ENCODE measurements at places on chromosomes 7 and 10.

DNA sequence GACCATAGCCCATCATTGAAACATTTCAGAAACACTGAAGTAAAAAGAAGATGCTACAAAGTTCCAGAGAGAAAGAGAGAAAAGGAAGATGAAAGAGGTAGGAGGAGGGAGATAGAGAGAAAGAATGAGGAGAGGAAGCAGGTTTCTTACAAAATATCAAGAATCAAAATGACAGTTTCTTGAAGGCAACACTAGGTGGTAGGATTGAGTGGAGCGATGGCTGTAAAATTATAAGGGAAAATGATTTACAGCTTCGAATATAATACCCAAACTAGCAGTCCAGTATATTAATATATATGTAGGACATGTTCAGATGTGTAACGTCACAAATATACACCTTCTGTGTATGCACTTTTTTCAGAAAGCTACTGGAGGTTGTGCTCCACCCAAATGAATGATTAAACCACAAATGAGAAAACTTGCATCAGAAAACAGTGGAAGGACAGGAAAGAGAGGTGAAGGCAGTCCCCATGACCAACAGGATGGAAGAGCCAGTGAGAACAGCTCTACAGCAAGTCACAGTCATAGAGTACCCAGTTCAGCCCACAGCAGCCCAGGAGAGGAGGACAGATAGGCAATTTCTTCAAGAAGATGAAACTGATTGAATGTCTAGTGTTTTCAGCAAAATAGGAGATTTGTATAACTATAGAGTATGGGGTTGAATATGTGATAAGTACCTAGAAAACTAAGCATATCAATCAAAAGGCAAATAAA lies 151.5 kb upstream of the TARP start:
- no peak for DNase-seq

- no peak for DNase-seq
Measured at GRCh38 chr7:52053525-52053924, 736.9 kb upstream of the COBL start.

- no peak for DNase-seq
Measured at GRCh38 chr10:125999694-126000093, 103.3 kb downstream of the FANK1 start.

DNA sequence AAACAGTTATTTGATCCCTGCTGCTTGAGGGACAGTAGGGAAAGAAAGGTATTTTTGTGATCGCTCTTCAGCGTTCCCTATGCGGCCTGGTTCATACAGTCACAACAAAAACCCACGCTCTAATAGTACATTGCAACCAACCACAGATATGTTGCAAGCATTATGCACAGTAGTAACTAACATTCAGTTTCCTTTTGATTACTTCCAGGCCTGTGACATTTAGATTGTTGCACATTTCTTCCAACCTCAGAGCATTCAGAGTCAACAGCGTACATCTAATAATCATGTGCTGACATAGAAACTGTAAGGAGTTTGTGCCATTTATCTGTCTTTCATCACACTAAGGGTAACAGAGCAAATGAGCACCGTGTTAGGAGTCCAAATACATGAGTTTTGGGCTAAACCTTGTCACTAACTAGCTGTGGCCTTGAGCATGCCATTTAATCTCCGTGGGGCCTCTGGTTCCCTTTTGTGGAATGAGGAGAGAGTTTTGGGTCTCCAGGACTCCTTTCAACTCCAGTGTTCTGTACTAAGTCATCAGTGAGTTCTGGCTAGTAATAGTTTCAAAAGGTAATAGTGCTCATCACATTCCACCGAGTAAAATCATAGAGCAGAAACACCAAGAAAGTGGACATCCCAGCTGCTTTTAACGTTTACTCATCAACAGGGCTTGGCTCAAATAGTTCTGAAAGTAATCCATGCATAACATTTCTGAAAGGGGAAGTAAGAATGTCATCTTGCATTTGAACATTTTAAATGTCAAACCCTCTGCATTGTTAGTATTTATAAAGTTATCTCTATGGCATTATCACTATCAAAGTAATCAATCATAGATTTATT lies 99.0 kb upstream of the FZD1 start:
- DNase-seq = no peak

GRCh38 chr7:131174855-131175254 lies 152.8 kb upstream of the MKLN1 start:
- DNase-seq = no peak

DNA sequence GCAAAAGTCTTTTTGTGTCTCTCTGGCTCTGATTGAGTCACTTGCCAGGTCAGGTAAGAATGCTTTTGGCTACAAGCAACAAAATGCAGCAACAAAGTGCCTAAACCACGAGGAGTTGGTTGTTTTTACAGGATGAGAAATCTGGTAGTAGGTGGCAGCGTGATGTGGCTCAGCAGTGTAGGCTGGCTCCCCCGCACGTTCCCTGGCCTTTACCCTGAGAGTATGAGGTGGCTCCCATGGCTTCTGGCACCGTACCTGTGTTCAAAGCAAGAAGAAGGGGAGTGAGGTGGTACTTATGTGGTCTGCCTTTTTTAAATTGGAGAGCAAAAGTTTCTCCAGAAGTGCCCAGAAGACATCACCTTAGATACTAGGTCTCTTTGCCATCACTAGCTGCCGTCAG lies 11.7 kb downstream of the PRKRIP1 start:
- no peak for DNase-seq

DNA sequence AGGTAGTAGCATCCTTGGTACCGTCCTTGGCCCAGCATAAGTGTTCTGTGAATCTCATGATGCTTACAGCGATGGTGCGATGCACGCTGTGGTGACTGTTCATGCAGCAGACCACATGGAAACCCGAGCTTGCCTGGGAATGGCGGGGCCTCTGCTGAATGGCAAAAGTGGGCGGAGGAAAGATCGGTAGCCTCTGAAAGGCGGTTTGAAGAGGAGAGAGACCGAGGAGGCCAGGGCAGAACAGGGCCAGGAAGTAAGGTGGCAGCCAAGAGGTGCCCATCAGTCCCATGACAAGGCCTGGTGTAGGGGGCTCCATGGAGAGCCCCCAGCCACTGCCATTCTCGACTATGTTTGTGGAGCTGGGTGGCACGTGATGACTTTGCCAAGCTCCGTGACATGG lies 33.2 kb upstream of the CNPY1 start:
- no peak for DNase-seq

GRCh38 chr7:17939606-17940301 lies 540 bp downstream of the SNX13 start:
- DNase-seq = peak; percentile 28

DNA sequence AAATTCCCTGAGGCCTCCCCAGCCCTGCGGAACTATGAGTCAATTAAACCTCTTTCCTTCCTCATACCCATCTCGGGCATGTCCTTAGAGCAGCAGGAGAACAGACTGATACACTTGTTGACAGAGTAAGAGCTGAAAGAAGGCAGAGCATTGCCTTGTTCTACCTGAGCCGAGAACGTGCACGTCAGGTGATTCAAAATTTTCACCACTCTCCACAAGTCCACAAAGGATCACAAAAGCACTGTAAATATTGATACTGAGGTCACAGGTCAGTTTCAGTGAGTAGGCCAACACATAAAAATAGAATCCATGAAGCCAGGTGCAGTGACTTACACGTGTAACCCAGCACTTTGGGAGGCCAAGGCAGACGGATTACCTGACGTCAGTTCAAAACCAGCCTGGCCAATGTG lies 27.8 kb downstream of the DCLRE1C start:
- no peak for DNase-seq

DNA sequence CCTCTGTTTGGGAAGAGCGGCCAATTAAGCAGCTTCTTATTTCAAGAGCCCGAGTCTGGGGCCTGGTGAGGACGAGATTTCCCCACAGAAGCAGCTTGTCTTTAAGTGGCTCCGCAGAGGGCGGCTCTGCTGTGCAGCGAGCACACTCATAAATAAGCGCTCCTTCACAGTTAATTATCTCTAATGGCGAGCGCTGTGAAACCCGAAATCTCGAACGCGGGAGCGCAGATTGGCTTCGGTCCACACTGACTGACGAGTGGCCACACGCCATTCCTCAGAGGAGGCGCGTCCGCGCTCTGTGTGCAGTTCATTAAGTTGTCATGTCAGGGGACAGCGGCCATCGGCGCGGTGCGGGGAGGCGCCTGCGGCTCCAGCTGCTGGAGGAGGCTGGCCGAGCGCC lies 560.9 kb downstream of the DNAJB6 start:
- DNase-seq = no peak

- DNase-seq = no peak
Measured at GRCh38 chr10:50326757-50327701, 75.7 kb upstream of the ASAH2 start.

GRCh38 chr10:806451-807162 lies 117.1 kb upstream of the DIP2C start:
- DNase-seq = no peak

DNA sequence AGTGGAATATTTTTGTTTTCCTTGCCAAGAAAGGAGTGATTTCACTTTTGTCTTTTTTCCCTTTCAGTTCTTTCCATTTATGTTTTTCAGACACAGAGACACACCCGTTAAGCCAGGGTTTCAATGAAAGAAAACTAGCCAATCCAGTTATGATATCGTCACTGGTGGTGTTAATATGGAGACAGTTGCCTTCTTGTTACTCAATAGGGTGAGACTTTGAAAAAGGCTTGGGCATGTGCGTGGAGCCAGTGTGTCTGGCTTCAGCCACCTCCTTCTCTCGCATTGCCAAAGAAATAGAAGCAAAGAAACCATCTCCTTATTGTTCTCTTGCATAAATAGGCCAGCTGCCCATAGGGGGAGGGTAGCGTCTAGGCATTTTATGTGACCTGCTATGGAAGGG lies 84.1 kb upstream of the DLX6 start:
- DNase-seq = no peak

DNA sequence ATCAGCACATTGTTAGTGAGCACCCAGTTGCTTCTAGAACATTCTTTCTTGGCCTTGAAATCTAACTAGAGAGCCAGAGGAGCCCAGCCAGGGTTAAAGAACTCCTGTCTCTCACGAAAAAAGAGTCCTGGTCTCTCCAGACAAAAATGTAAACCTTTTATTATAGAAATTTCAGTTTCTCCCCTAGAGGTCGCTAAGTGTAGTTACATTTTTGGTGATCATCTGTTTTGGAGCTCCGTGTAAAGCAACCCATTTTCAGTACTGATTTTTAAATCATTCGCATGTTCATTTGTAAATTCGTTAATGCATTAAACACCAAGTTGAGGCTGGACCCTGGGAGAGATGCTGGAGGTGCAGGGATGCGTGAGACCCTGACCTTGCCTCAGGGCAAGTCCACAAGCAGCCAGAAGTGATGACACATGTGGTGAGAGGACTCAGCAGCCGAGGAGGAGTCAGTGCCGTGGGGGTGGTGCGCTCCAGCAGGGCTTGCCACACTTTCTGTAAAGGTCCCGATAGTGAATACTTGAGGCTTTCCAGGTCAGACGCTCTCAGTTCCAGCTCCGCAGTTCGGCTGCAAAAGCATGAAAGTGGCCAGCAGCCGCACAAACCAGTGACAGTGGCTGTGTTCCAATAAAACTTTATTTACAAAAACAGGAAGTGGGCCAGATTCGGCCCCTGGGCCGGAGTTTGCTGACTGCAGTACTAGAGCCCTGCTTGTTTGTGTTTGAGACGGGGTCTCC lies 578.6 kb upstream of the FOXK1 start:
- DNase-seq = no peak

GRCh38 chr7:77788327-77788902 lies 9.8 kb downstream of the TMEM60 start:
- DNase-seq = no peak

- DNase-seq = no peak
Measured at GRCh38 chr7:148973256-148973655, 55.0 kb downstream of the PDIA4 start.

- DNase-seq = no peak
Measured at GRCh38 chr10:75024971-75025523, 86.4 kb upstream of the SAMD8 start.

GRCh38 chr7:29636009-29636351 lies 72.3 kb downstream of the PRR15 start:
- no peak for DNase-seq

- no peak for DNase-seq
Measured at GRCh38 chr7:53965716-53966115, 576.5 kb upstream of the VSTM2A start.

- DNase-seq = no peak
Measured at GRCh38 chr10:24115403-24115802, 93.5 kb upstream of the KIAA1217 start.

- no peak for DNase-seq
Measured at GRCh38 chr7:21064698-21065648, 278.3 kb upstream of the SP8 start.

- DNase-seq = no peak
Measured at GRCh38 chr10:50972591-50972990, 87.2 kb upstream of the A1CF start.

DNA sequence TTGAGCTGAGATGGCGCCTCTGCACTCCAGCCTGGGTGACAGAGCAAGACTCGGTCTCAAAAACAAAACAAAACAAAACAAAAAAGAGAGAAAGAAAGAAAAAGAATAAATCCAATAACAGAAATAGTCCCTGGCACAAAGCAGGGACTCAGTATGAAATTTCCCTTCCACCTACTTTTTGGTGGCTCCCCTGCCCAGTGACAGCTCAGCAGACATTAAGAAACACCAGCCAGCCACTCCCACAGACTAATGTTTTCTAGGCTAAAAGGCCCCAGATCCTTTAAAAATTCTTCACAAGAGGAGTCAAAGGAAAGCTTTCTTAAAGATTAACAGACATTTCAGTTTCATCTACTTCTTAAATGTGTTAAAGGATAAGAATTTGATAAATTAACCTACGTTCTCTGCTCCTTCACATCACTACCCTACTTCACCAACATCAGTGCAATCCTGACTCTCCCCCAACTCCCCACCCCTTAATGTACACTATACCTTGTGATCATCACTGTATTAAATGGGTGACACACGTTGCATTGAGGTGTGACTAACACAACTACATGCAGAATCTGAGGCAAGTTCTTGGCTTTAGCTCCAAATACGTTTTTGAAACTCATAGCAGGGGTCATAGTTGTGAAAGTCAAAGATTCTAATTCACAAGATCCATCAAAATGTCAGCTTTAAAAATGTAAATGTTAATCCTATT lies 114.5 kb upstream of the CAV2 start:
- no peak for DNase-seq

- peak; percentile 47 for DNase-seq
Measured at GRCh38 chr10:97731346-97732051, 5.4 kb upstream of the ZFYVE27 start.

- no peak for DNase-seq
Measured at GRCh38 chr7:142516038-142516501, 233.2 kb upstream of the PRSS1 start.

DNA sequence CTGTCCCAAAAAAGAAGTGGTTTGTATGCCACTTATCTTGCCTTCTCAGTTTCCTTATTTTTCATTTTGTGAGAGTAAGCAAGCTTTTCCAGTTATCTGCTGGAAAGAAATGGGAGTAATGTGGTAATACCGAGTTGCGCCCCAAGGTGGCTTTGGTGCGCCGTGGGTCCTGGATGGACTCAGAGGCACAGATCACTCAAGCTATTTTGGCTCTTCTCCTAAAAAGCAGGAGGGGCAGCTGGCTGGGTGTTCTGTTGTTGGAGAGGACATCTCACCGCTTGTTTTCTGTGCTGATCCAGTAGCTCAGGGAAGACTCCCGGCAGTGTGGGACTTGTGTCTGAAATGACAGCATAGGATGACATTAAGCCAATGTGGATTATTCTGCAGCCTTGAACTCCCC lies 16.4 kb downstream of the PRKRIP1 start:
- peak; percentile 44 for DNase-seq

GRCh38 chr7:127819975-127820731 lies 168.2 kb downstream of the SND1 start:
- DNase-seq = no peak

- no peak for DNase-seq
Measured at GRCh38 chr10:17412323-17412722, 42.1 kb downstream of the ST8SIA6 start.

- DNase-seq = no peak
Measured at GRCh38 chr10:64501807-64502206, 980.6 kb downstream of the REEP3 start.

GRCh38 chr7:6171532-6172223 lies 100.7 kb downstream of the CYTH3 start:
- no peak for DNase-seq

Measured in effector CD8-positive, alpha-beta T cell (primary cell).